ENCODE measurements at places on chromosomes 6 and 20. TPM values are rescaled to one million over a fixed set of nuclear protein-coding genes. Genes with fewer than 3 reads are reported as not detected.

DNA sequence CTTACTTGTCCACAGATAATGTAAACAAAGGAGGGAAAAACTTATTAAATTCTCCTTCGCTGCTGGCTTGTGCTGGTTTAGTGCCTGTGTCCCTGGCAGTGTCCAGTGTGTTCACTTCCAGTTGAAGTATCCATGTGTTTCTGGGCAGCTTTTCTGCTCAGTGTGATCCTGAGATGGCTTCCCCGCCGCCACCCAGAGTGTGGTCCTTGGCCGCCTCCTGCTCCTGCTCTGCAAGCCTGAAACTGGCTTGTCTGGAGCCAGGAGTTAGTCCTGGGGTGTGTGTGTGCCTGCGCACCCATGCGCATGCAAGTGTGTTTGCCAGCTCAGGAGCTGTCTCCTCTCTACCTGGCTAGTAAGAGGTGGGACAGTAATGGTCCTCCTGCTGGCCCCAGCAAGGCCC lies 7.2 kb downstream of the BTBD3 start:
- no peak for DNase-seq

- DNase-seq, result peak; percentile 74
These were observed 5.1 kb downstream of the LZTS3 start for GRCh38 chr20:3168079-3168828.

- no peak for DNase-seq
These were observed 1.2 kb upstream of the PNPLA1 start for GRCh38 chr6:36268478-36269275.

DNA sequence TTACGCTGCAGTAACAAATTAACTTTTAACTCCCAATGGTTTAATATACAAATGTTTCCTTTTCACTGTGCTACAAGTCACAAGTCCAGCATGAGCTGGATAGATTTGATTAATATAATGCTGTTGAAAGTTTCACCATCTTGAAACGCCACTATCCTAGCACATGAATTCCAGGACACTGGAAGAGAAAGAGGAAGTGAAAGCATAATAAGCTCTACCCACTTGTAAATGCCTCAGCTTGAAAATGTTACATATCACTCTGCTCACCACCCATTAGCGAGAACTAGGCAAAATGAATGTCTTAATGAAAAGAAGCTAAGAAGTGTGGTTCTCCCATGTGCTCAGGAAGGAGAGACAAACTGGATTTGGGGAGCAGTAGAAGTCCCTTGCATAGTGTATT lies 46.9 kb downstream of the PCSK2 start:
- no peak for DNase-seq

GRCh38 chr20:62430866-62431447 lies 3.6 kb upstream of the RBBP8NL start:
- no peak for DNase-seq

DNA sequence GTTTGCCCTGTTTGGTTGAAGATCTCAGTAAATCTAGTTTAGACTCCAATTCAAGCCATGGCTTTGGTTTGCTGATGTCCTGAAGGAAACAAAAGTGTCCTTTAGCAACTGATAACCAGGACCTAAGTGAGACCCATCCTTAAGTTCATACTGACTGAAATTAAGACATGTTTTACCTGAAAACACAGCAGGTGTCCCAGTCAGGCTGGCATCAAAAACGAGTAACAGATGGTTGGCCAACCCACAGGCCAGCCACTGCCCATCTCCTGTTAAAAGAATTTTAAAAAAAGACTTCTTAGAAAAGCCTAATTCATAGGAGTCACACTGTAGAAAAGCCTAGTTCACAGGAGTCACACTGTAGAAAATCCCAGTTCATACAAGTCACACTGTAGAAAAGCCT lies 58.3 kb downstream of the WDR27 start:
- DNase-seq, result no peak

- no peak for DNase-seq
These were observed 897.4 kb upstream of the CITED2 start for GRCh38 chr6:140271759-140272377.

DNA sequence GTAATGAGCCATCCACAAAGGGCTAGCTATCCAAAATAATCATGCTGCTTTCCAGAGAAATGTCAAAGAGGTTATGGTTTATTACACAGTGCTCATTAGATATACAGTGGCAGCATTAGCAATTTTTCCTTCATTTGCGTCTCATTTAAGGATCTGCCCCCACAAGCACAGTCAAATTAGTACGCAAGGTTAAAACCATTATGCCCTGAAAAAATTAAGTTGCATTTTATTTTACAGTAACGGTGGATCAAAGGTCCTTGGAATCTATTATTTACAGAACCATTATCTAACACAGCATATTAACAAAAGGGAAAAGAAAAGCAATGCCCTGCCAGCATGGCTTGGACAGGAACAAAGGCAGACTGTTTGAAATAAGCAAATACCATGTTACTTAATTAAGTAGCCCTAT lies 144.8 kb downstream of the PDSS2 start:
- DNase-seq, result no peak

GRCh38 chr20:1375515-1375914 lies 17.3 kb downstream of the FKBP1A start:
- DNase-seq, result no peak

- no peak for DNase-seq
These were observed 389.6 kb upstream of the JAG1 start for GRCh38 chr20:11063444-11063843.

DNA sequence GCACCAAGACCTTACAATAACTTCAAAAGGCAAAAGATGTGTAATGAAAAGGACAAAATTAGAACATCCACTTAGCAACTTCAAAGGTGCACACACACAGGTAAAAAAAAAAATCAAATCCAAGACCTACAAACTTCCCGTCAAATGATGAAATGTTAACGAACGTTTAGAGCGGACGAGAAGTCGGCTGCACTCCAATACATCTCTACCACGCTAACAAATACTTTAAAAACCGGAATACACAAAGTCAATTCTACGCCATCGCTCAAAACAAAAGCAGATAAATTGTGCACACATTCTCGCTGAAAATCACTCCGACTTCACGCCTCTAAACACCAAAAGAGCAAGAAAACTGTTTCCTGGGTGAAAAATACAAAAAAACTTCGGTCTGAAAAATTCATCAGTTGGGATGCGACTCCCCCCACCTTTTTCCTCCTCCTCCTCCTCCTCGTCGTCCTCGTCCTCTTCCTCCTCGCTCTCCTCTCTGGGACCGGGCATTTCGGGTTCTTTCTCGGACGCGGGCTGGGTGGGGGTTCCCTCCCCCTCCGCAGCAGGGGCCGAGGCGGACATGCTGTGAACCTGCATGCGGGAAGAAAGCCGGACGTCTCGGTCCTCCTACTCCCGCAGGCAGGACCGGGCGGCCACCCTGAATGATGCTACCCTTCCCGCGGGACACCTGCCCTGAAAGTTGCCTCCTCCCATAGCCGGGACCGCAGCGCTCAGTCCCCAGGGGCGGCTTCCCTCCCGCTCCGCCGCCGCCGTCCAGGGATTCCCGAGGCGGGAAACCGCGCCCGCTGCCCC lies 712 bp downstream of the DEK start:
- DNase-seq, result no peak

- no peak for DNase-seq
These were observed 63.6 kb downstream of the FAXC start for GRCh38 chr6:99285881-99286280.

DNA sequence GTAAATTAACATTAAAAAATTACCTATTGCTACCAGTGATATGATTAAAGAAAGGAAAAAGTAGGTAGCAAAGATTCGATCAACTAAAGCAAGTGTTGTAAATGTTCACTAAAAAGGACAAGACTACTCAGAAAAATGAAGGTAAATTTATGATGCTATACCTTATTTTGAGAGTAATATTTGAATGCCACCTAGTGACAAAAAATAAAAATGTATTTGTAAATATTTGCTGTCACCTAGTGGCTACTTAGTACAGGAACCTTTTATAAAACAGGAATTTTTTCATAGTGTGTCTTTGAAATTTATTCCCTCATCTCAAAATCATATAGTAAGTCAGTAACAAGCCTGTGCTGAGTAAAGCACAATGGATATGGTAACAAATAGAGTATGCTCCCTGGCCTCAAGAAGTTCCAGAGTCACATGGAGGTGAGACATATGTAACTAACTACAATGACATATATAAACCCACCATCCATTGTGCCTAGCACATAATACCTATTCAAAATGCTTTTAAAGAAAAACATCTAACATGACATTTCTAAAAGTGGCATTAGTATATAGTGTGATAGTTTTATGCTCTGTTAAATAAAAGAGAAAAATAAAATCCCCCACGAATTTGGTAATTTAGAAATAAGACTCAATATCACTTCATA lies 193.1 kb upstream of the SIM1 start:
- no peak for DNase-seq

- DNase-seq, result no peak
These were observed 789.5 kb downstream of the DHX35 start for GRCh38 chr20:39751557-39752137.

DNA sequence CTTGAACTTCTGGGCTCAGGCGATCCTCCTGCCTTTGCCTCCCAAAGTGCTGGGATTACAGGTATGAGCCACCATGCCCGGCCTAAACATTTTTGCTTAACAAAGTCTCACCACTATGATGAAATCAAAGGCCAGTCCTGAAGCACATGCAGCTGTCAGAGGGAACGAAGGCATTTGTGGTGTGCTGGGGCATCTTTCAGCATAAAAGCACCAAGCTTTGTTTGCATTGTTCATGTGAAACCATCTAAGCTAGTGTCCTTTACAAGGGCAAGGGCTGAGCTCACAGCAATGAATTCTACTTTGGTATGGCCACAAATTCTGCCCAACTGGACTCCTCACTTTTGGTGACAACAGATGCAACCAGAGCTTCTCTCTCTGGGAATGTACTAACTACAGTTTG lies 66.8 kb downstream of the ZFP64 start:
- DNase-seq, result no peak

- DNase-seq, result no peak
These were observed 14.3 kb upstream of the EPM2A start for GRCh38 chr6:145749632-145750031.

GRCh38 chr6:77324866-77325265 lies 138.4 kb downstream of the HTR1B start:
- DNase-seq, result no peak

DNA sequence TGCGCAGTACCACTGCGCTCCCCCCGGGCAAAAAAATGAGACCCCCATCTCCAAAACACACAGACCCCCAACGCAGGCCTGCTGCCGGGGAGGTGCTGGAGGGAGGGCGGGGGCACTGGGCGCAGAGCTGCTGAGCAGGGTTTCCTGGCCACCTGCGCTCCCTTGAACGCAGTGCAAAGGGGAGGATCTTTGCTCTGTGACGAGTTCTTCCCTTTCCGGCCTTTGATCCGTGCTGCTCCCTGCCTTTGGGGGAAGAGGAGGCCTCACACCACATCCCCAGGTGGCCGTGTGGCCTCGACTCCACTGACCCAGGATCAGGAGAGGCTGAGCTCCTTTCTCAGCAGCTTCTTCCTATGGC lies 8.9 kb upstream of the COL20A1 start:
- DNase-seq, result no peak

- DNase-seq, result peak; percentile 18
These were observed 1.1 kb upstream of the FAXC start for GRCh38 chr6:99350573-99350972.

DNA sequence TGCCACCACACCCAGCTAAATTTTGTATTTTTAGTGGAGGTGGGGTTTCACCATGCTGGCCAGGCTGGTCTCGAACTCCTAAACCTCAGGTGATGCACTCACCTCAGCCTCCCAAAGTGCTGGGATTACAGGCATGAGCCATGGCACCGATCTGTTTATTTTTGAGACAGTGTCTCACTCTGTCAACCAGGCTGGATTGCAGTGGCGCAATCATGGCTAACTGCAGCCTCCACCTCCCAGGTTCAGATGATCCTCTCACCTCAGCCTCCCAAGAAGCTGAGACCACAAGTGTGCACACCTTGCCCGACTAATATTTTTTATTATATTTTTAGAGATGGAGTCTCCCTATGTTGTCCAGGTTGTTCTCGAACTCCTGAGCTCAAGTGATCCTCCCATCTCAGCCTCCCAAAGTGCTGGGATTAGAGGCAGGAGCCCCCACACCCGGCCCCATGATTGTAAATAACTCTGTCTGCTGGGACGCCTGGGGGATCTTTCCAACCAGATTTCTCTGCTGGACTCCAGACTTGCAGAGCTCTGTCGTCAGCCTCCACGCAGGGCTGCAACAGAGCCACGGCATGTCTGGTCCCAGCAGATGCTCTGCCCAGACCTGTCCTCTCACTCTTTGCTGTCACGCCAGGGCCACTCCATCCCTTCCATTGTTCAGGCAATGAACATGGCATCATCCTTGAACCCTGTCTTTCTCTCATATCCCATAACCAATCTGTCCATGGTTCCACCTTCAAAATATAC lies 25.3 kb downstream of the SYNJ2 start:
- no peak for DNase-seq

DNA sequence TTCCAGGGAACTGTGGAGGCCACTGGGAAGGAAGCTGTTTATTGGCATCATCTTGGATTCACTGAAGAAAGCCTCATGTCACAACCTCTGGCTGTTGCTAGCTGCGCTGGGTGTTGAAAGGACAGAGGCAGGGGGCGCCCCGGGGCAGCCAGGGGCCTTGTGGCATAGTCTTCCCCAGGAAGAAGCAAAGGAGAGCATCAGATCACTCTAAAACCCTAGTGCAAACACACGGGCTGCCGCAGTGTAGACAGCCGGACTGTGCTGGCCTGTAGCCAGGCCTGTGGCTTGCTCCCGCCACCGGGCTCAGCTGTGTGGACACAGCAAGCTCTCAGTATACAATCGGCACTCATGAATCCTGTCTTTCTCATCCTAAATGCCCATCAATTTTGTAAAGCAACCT lies 23.8 kb upstream of the SMOC2 start:
- no peak for DNase-seq

GRCh38 chr6:14750059-14750661 lies 495.7 kb upstream of the JARID2 start:
- no peak for DNase-seq

WFDC2 gene
- 76.4 TPM for total RNA-seq

CLDN20 gene
- total RNA-seq, result not detected

SAMD5 gene
- total RNA-seq, result 0.21 TPM

ULBP2 gene
- 0.13 TPM for total RNA-seq

TUBB2B gene
- total RNA-seq, result 627 TPM

RNASET2 gene
- 35.6 TPM for total RNA-seq

LINC00237 gene
- total RNA-seq, result 0.78 TPM

NRN1 gene
- total RNA-seq, result 0.66 TPM

MICB gene
- total RNA-seq, result 37.0 TPM

TAF11 gene
- total RNA-seq, result 44.1 TPM

COL11A2 gene
- 4.4 TPM for total RNA-seq

IL17A gene
- not detected for total RNA-seq
